Activated naive CD4-positive, alpha-beta T cell (primary cell): ENCODE measurements at places on chromosomes 11 and 22.
A peak's percentile ranks its signal among the peaks of the same experiment; 100 is the strongest.

DNA sequence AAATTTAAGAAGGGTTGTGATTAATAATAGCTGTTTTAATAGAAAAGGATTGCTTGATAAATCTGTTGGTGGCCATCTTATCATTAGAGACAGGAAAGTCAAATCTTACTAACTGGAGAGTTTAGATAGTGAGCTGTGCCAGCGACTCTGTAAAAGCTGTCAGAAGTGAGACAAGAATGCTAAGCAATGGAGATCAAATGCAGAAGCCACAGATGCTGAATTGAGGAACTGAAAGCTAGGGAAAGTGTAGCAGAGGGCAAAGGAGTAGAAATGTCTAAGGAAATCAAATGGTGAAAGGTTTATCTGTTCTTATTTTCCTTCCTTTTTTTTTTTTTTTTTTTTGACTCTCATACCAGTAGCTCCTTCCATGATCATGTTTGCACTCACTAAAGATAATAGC is 13.7 kb downstream of the MS4A13 start:
- no peak for DNase-seq

- no peak for DNase-seq
These were observed 10.6 kb downstream of the REXO2 start for GRCh38 chr11:114449845-114450244.

DNA sequence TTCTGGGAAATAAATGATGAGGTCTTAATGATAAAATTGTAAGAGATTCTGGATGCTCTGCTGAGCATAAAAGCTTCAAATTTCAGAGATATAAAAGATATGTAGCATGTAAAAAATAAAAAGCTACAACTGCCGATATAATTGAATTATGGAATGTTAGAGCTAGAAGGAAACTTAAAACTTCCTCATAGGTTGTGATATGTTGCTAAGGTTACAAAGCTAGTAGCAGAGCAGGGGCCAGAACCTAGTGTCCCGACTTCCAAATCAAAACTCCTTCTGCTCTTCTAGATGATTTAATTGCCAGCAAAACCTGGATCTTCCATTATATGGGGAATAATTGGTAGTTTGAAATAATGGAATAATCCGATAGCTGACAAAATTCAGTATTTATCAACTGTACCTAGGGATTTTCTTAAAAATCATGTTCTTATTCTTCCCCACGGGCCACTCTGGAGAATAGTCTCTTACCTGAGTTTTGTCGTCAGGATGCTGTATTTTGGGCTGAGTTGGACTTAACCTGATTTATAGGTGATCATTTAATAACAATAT is at the start of gene ASCL3:
TSS of gene ASCL3 (minus strand) at position 499 of the 549 bp plus-strand sequence. CDS start 4,855 bp downstream, outside the sequence.
- no peak for DNase-seq

DNA sequence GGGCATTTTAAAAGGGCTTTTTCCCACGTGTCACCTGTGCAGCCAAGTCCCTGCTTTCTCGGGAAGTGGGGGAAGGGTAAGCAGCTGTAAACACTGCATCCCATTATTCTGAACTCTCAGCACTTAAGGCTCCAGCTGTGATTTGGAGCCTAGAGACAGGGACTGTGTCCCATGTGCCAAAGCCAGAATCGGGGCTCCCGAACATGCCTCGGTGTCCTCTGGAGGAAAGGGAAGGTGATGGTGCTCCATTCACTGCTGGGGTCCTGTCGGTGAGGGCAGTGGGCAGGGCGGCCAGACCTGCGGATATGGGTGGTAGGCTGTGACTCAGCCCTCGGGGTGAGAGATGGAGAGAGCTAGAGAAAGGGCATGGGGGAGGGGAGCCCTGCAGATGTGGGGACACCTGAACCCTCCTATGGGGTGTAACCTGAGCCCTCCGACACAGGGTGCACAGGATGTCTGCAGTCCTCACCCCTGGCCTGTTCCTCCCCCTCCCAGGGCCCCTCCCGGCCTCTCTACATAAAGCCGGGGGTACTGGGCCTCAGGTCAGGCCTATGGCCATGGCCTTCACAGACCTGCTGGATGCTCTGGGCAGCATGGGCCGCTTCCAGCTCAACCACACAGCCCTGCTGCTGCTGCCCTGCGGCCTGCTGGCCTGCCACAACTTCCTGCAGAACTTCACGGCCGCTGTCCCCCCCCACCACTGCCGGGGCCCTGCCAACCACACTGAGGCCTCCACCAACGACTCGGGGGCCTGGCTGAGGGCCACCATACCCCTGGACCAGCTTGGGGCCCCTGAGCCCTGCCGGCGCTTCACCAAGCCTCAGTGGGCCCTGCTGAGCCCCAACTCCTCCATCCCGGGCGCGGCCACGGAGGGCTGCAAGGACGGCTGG is 31.8 kb downstream of the CAPN1 start:
- no peak for DNase-seq

- no peak for DNase-seq
These were observed 415.4 kb downstream of the MN1 start for GRCh38 chr22:27386186-27386585.

DNA sequence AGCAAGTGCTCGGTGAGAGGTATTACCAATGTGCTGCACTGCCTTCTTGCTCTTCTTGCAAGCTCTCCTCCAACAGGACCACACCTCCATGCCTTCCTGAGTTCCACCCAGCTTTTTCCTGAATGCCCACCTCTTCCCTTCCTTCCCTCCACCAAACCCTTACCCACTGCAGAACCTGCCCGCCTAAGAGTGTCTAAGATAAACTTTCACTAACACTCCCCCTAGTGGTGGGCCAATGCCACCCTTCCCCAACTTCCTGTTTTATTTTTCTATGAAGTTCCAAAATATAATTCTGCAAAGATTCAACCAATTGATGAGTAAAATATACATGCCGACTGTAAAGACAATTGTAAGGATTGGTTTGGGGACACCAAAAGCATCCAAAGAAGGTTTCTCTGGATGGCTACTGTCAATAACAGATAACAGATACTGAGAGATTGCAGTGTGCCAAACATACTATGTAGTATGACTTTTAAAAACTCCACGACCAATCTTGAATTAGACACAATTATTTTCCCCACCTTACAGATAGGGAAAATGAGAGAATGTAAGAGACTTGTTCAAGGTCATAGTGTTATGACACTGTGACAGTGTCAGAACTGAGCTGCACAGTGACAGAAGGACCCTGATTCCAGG is 38.6 kb upstream of the BMAL1 start:
- DNase-seq: peak; percentile 6

DNA sequence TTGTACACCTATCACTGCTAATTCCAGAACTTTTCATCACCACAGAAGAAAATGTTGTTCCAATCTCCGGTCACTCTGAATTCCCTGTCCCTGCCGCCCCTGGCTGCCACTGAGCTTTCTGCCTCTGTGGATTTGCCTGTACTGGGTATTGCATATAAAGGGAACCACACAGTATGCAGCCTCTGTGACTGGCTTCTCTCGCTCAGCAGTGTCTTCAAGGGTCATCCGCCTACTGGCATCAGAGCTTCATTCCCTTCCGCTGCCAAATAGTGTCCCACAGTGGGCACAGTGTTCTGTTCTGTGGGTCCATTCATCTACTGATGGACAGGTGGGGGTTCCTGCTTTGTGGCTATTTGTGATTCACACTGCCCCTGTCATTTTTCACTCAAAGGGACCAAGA is 5.3 kb downstream of the DHCR7 start:
- no peak for DNase-seq

DNA sequence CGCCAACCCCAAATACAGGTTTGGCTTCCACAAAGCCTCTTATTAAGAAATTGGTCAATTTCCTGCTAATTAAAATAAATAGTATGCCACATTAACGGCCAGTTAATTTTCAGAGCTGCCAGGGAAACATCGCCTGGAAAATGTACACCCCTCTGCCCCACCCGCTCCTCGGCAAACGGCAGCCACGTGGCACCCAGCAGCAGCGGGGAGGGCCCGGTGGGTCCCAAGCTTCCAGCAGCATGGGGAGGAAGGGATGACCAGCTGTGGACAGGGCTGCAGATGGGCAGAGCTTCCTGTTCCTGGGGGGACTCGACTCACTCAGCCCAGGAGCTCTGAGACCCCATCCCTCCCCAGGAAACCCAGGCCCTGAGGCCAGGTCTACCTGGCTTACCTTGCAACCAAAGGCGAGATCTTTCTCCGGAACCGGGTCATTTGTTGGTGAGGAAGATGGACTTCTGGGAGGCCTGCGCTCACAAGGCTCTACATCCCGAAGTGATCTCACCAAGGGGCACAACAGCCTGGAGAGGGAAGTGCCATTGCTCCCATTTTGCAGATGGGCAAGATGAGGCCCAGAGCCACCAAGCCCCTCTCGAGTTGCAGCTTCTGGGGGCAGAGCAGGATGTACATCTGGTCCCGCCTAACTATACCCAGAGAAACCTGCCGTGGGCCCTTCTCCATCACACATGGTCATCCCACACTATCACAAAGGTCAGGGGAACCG is 68.3 kb downstream of the IGLL1 start:
- no peak for DNase-seq

- DNase-seq: no peak
These were observed 26.6 kb downstream of the SC5D start for GRCh38 chr11:121318848-121319834.

DNA sequence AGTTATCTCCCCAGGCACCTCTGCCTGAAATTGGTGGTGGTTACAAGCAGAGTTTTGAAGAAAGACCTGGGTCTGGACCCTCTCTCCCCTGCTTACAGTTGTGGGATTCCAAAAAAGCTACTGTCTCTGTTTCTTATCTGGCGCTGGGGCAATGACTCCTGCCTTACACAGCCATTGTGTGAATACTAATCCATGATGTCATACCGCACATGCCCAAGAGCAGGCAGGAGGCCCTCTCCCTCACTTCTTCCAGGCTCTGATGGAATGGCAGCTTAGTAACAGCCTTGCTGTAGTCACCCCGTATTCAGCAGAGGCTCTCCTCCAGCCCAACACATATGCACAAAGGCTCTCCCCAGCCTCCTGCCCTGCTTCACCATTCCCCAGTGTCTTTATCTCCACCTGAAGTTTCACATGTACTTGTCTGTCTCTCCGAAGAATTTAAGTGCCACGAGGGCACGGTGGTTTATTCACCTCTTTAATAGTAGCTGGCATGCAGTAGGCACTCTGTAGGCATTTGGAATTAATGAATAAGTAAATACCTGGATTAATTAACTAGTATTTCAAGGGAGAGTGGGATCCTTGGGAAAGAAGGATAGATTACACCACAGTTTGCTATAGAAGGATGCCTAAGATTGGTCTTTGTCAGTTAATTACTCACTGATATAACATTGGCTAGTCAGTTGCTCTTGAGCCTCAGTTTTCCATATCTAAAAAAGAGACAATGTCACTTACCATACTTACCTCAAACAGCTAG is 165.6 kb downstream of the ETS1 start:
- DNase-seq: no peak

DNA sequence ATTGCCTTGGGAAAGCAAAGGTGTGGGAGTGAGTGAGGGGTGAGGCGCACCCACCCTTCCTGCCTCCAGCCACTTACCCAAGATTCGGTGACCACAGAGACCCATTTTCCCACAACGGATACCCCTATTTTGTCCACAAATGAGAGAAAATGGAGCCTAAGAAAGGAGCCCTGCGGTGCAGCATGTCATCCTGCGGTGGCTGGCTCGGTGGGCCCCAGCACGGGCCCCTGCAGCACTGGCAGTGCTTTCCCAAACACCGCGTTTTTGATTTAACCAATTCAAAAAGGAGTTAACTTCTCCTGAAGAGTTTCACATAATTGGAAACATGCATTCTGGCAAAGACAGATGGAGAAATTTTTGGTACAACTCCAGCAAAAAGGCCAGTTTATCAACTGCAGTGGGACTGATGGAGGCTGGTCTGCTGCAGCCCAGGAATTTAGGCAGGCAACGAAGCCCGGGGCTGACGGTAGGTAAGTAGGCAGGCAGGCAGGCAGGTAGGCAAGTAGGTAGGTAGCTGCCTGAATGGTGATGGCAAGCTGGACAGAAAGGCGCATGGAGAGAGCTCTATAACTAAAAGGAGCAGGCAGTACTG is 84.2 kb downstream of the FDX1 start:
- no peak for DNase-seq

- no peak for DNase-seq
These were observed 10.9 kb downstream of the ASCL2 start for GRCh38 chr11:2259466-2259830.

- no peak for DNase-seq
These were observed 482.0 kb upstream of the B3GAT1 start for GRCh38 chr11:134893810-134894685.

DNA sequence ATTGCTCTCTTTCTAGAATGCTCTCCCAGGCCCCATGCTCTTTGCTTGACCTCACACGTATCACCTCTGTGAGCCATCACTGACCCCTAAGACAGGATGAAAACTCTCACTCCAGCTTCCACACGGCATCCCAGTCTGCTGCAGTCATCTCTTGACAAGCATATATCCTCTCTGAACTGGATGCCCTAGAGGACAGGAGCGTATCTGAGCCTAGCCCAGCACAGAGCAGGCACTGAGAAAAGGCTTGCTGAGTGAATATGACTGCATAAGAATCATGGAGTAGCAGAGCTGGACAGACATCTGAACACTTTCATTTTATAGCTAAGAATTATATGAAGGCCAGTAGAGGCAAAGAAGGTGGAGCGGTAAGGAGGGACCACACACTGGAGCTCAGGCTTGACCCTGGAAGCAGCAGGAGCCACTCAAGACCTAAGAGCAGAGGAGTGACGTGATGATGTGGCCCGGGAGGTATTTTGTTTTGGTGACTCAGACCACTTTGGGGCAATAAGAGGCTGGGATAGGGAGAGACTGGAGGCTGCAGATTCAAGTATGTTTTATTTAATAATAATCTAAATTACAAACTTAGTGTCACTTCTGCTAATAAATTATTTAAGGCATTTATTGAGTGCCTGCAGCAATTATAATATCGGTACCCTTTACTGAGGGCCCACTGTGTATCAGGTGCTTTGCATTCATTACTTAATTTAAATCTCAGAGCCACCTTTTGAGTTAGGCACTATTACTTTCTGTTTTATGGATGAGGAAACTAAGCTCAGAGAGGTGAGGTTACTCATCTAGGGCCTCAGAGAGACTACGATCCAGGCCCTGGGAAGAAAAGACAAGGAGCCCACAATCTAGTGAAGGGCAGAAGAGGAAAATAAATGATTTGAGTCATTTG is 42.6 kb downstream of the MAP6 start:
- DNase-seq: no peak

DNA sequence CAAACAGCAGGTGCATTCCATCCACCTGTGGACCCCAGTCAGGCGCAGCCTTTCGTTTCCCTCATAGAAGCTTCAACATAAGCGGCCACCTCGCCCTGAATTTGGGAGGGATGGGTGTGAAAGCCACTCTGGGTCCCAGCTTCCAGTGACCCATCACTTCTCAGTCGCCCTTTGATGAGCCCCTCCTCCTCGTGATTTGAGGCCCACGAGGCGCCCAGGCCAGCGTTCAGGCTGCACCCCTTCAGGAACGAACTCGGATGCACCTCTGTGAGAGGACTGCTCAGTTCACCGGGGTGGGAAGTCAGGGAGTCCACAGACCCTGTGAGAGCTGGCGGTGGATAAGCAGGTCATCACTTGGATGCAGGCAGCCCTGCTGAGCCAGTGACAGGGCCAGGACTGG is 1118.2 kb downstream of the BRD1 start:
- DNase-seq: no peak

- no peak for DNase-seq
These were observed 88.8 kb downstream of the CTTN start for GRCh38 chr11:70487160-70487559.

DNA sequence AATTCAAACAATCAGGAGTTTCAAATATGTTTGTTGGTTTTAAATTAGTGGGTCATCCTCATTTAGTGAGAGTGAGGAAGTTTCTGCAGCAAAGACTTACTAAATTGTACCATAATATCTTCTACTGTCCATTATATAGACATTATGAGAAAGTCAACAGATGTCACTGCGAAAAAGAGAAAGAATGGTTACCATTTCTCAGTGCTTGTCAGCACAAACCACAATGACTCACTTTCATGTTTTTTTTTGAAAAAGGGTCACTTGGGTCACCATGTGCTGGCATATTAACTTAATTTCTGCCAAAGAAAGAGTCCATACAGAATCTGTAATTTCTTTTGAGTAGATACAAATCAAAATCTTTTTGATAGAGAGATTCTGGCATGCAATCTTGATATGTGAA is 924.6 kb upstream of the FAT3 start:
- no peak for DNase-seq
